Bronchial smooth muscle cell (primary cell): ENCODE measurements at places on chromosomes 12 and 14. TPM values are rescaled to one million over a fixed set of nuclear protein-coding genes. Genes with fewer than 3 reads are reported as not detected.

TAS2R7 gene
- not detected in 2 replicates for total RNA-seq

FGD4 gene
- total RNA-seq: 5.2 and 13.7 TPM in 2 replicates

KRT86 gene
- not detected in 2 replicates for total RNA-seq

BIN2 gene
- not detected in 2 replicates for total RNA-seq

SLCO1A2 gene
- not detected in 2 replicates for total RNA-seq

ZNF705A gene
- under 0.01 TPM in 1 of 2 replicates, not detected in the other for total RNA-seq

PRPH gene
- 0.95 and 1.4 TPM in 2 replicates for total RNA-seq

PXMP2 gene
- 16.4 and 16.7 TPM in 2 replicates for total RNA-seq

KRT8 gene
- total RNA-seq: 0.95 and 1.5 TPM in 2 replicates

ZNF385A gene
- total RNA-seq: 2.4 and 2.7 TPM in 2 replicates

CIPC gene
- 4.6 and 5.0 TPM in 2 replicates for total RNA-seq

PRPF39 gene
- 23.8 and 41.9 TPM in 2 replicates for total RNA-seq

AMN gene
- total RNA-seq: under 0.01 and 0.09 TPM in 2 replicates

MANSC4 gene
- total RNA-seq: 0.09 TPM in 1 of 2 replicates, not detected in the other

MYO1H gene
- total RNA-seq: not detected in 2 replicates

KRT80 gene
- total RNA-seq: under 0.01 TPM in 2 replicates

PRR4 gene
- total RNA-seq: 0.32 and 0.60 TPM in 2 replicates

ASB2 gene
- 0.09 and 0.32 TPM in 2 replicates for total RNA-seq

KITLG gene
- total RNA-seq: 37.9 and 69.2 TPM in 2 replicates

DTD2 gene
- total RNA-seq: 24.9 and 27.9 TPM in 2 replicates

VSX2 gene
- not detected in 2 replicates for total RNA-seq

UNC79 gene
- 0.16 and 0.17 TPM in 2 replicates for total RNA-seq

PSMC6 gene
- total RNA-seq: 85.4 and 88.0 TPM in 2 replicates

ADSS1 gene
- total RNA-seq: 6.9 and 9.2 TPM in 2 replicates

DENR gene
- total RNA-seq: 20.2 and 36.1 TPM in 2 replicates

CCDC197 gene
- not detected in 2 replicates for total RNA-seq

TTC6 gene
- under 0.01 TPM in 1 of 2 replicates, not detected in the other for total RNA-seq
